Spinal cord (tissue), 10 donors: ENCODE measurements at places on chromosomes 16 and 17. TPM values are rescaled to one million over a fixed set of nuclear protein-coding genes. Genes with fewer than 3 reads are reported as not detected.

DNA sequence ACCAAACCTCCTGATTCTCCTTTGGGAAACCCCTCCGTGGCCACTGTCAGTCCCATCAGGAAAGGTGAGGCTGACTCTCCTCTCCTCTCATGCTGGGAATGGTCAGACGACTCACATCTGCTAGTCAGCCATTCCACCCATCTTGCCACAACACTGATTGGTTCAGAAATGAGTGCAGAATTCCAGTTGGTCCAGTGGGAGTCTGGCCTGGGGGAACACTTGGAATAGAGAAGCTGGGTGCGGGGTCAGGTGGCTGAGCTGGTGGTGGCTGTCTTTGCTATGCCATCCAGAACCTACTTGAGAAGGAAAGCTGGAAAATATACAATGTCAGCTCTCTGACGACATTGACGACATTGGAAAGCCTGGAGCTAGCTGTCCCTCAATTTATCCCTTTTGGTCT lies 23.6 kb upstream of the PLLP start:
- H3K27ac ChIP-seq = no peak overlapping the region
- H3K27me3 ChIP-seq = no peaks in the 10 kb centered on the region
- DNase-seq = no peak
- peaks cover 8% of the 10 kb centered on the region for H3K4me1 ChIP-seq

- H3K27me3 ChIP-seq = no peaks in the 10 kb centered on the region
- no peak overlapping the region for H3K4me3 ChIP-seq
- H3K27ac ChIP-seq = no peak overlapping the region
- no peak for DNase-seq
Observed at GRCh38 chr16:23160574-23160973, 11.3 kb upstream of the USP31 start.

- H3K27me3 ChIP-seq = no peaks in the 10 kb centered on the region
- no peaks in the 10 kb centered on the region for H3K36me3 ChIP-seq
- H3K27ac ChIP-seq = peak overlapping the region; percentile 86
Observed at GRCh38 chr16:72430121-72430520, 258.2 kb upstream of the PMFBP1 start.

The RAB37 gene
- 2.5 TPM for total RNA-seq

GRCh38 chr16:67386861-67387455 lies 6.3 kb downstream of the TPPP3 start:
- DNase-seq = no peak
- H3K4me1 ChIP-seq = peaks cover 45% of the 10 kb centered on the region
- no peak overlapping the region for H3K27ac ChIP-seq
- peaks cover 16% of the 10 kb centered on the region for H3K36me3 ChIP-seq
- no peaks in the 10 kb centered on the region for H3K27me3 ChIP-seq

GRCh38 chr16:62853887-62854286 lies 817.6 kb upstream of the CDH8 start:
- H3K27ac ChIP-seq = no peak overlapping the region
- no peak for DNase-seq
- no peaks in the 10 kb centered on the region for H3K36me3 ChIP-seq
- H3K4me3 ChIP-seq = no peak overlapping the region
- no peaks in the 10 kb centered on the region for H3K27me3 ChIP-seq
- H3K4me1 ChIP-seq = no peaks in the 10 kb centered on the region

DNA sequence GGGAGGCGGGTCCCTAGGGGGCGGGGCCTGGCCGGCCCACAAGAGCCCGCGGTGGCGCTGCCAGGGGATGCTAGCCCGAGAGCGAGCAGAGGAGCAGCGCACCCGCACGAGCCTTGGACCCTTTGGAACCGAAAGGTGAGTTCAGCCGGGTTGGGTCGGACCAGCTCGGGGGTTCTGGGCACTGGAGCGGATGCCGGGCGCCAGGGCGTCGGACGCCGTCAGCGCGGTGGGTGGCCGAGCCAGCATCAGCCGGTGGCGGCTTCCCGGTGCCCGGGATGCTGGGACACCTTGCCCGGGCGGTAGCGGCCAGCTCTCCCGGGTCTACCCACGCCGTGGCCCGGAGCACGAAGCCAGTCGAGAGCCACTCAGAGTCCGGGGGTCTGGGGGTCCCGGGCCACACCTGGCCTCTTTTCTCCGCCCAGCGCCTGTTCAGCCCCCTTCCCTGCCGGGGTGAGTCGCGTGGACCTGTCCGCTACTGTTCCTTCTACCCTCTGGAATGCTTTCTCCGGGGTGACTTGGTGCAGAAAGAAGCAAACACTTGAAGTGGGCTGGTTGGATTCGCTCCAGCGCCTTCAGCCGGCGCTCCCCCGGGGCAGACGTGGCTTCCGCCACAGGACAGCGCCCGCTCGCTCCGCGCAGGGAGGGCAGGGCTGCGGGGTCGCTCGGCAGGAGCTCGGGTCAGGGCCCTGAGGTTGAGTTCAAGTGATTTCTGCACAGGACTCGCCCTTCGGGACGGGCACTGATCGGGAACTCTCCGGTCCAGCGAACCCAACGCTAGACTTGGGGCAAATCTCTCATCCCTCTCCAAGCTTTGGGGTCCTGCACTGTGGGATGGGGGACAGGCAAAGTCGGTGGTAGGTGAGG lies at the start of gene SCNN1G:
Gene SCNN1G, plus strand, starts transcription at position 67 of the 864 bp plus-strand sequence. CDS start 3,527 bp downstream, outside the sequence.
- no peak within 1 kb of the TSS for H3K27ac ChIP-seq
- H3K4me1 ChIP-seq = peaks cover 13% of the 10 kb centered on the region
- peak; percentile 34 for DNase-seq
- no peaks in the 10 kb centered on the region for H3K36me3 ChIP-seq

The NUPR1 gene
- total RNA-seq = 54.2 TPM

- H3K4me3 ChIP-seq = no peak overlapping the region
- peaks cover 13% of the 10 kb centered on the region for H3K4me1 ChIP-seq
- H3K27me3 ChIP-seq = no peaks in the 10 kb centered on the region
- no peak overlapping the region for H3K27ac ChIP-seq
- DNase-seq = no peak
Observed at GRCh38 chr17:17156511-17156910, 49.6 kb downstream of the PLD6 start.

The TOX3 gene
- total RNA-seq = 4.8 TPM

The PRR35 gene
- total RNA-seq = 0.06 TPM

DNA sequence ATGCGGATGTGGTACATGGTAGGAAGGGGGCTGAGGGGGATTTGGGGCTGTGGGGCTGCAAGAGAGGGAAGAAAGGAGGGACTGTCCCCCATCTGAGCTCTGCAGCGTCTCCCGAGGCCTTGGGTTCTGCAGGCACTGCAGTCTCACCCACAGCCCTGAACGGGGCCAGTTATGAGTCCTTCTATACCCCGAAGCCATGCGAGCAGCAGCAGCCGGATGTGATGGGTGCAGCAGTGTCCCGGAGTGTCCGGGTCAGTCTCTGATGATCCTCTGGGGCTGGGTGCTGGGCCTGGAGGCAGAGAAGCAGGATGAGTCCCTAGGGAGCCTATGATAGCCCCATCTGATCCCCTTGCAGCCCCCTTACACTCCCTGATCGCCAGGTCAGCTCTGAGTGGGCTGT lies 41.5 kb downstream of the CPNE2 start:
- peaks cover 67% of the 10 kb centered on the region for H3K4me1 ChIP-seq
- no peak for DNase-seq
- H3K27me3 ChIP-seq = no peaks in the 10 kb centered on the region
- H3K27ac ChIP-seq = peak overlapping the region; percentile 96

The SPNS3 gene
- total RNA-seq = 0.83 TPM

DNA sequence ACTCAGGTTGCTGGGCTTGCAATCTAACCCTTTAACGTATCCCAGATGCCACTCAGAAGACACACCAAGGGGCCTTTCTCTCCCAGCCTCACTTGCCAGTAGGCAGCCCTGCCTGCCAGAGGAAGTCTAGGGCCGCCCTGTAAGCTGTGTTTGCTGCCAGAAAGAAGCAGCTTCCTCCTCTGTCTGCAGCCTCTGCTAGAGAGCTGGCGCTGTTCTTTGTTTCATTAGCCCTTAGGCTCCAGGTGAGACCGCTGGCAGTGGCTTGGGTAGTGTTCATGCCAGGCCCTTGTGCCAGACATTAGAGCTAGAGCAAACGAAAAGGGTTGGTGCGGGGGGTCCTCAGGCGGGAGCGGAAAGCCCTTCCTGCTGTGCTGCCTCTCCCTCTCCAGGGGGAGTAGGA lies 8.9 kb downstream of the CTRL start:
- no peaks in the 10 kb centered on the region for H3K27me3 ChIP-seq
- no peak overlapping the region for H3K4me3 ChIP-seq
- peaks cover 58% of the 10 kb centered on the region for H3K4me1 ChIP-seq
- H3K36me3 ChIP-seq = peaks cover 48% of the 10 kb centered on the region
- no peak for DNase-seq

DNA sequence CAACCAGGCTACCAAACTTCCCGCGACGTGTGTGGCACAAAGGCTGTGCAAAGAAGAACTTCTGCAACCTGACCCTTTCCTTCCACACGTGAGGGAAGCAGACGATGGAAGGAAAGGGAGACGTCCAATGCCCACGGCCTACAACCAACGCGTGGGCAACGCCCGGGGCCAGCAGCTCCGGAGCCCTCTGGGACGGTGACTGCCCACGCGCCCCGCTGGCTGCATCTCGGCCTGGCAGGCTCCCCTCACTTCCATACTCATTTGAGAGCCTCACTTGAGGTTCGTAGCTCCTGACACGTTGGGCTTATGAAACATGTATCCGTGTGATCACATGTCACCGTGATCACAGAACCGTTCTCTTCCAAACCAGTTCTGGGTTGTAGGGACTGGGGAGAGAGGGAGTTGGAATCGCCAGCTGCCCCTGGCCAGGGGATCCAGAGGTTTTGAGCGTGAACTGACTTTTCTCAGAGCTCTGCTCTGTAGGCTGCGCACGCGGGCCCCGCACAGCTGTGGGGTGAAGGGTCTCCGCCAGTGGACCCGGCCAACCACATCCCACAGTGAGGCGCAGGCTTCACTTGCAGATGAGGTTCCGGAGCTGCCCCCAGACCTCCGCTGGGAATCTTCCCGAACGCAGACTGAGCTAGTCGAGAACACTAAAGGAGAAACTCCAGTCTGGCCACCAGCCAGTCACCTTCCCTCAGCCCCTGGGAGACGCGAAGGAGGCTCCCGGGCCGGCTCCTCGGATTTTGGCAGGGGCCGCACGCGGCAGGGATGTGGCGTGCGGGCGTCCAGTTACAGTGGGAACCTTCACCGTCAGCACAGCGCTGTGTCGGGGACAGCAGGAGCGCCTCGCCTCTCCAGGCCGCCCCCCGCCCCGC lies 1.0 kb downstream of the LMF1 start:
- H3K27ac ChIP-seq = peak overlapping the region; percentile 45
- H3K27me3 ChIP-seq = no peaks in the 10 kb centered on the region
- peaks cover 89% of the 10 kb centered on the region for H3K4me1 ChIP-seq
- H3K4me3 ChIP-seq = peak overlapping the region; percentile 58

DNA sequence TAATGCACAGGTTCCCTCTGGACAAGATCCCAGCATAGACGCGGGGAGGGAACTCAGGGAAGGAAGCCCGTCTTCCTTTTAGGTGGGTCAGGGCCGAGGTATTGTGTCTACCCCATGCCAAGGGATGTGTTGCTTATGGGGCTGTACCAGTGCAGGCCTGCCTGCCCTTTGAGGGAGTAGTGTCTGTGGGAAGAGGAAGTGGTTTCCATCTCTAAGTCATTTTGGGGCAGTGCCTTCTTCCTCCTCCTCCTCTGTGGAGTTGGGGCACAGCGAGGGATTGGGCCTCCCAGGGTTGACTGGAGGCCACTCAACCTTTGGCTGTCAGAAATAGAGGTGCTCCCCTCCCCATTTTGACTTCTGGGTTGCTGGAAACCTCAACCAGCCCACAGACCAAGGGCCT lies 26.5 kb downstream of the GJD3 start:
- no peak for DNase-seq
- no peak overlapping the region for H3K4me3 ChIP-seq
- H3K27me3 ChIP-seq = no peaks in the 10 kb centered on the region
- peaks cover 50% of the 10 kb centered on the region for H3K4me1 ChIP-seq
- H3K36me3 ChIP-seq = peaks cover 22% of the 10 kb centered on the region

- no peak for DNase-seq
- no peaks in the 10 kb centered on the region for H3K4me1 ChIP-seq
- no peak overlapping the region for H3K27ac ChIP-seq
- H3K36me3 ChIP-seq = no peaks in the 10 kb centered on the region
- no peak overlapping the region for H3K4me3 ChIP-seq
Observed at GRCh38 chr16:12296991-12297390, 320.5 kb downstream of the SNX29 start.

DNA sequence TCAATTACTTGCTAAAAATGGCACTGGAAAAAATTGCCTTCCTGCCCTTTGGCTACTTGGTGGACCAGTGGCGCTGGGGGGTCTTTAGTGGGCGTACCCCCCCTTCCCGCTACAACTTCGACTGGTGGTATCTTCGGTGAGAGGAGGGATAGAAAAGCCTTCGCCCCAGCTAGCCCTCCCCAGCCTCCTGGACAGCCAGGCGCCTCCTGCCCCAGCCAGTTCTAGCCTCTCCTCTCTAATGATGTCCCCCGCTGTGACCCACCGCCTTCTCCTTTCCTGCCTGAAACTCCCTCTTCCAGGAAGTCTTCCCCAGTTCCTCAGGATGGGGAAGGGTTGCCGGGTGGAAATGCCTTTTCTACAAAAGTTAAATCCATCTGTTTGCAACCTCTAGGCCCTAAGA lies 6.2 kb downstream of the ACE start:
- H3K27me3 ChIP-seq = peaks cover 9% of the 10 kb centered on the region
- peaks cover 17% of the 10 kb centered on the region for H3K4me1 ChIP-seq
- H3K36me3 ChIP-seq = peaks cover 27% of the 10 kb centered on the region
- no peak for DNase-seq
- no peak overlapping the region for H3K27ac ChIP-seq

The ENDOV gene
- 14.3 TPM for total RNA-seq

DNA sequence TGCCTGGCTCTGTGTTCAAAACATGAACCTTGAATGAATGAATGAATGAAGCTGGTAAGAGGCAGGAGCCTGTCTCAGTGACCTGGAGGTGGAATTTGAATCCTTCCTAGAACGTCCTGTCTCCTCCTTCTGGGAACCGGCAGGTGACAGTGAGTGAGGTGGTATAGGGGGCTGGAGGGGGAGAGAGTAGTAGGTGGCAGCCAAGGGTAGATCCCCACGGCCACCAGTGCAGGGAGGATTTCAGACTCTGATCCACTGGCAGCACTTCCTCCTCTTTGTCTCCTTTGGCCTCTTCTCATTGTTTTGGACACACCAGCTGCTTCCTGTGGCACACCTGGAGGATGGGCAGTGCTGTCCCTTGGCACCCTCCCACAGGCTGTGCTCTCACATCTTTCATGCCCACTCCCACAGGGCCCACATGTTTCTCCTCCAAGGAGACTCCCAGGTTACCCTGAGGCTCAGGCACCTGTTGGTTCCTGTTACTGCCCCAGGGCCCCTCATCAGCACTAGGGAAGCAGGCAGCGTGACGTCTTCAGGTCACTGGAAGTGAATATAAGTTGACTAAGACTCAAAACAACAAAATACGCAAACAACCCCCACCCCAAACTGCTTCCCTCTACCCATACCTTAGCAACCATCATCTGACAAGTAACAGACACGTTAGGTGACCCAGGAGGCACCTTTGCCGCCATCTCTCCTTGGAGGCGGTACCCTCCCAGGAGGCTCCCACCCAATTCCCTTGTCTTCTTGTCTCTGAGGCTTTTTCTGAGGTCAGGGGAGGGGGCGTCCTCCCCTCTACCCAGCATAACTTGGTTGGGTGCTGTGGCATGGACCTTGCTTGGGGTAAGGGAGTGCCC lies 84.6 kb downstream of the N4BP1 start:
- no peak for DNase-seq
- H3K27ac ChIP-seq = no peak overlapping the region
- no peaks in the 10 kb centered on the region for H3K27me3 ChIP-seq
- H3K36me3 ChIP-seq = no peaks in the 10 kb centered on the region
- no peak overlapping the region for H3K4me3 ChIP-seq

- DNase-seq = no peak
- H3K4me3 ChIP-seq = no peak overlapping the region
- no peaks in the 10 kb centered on the region for H3K36me3 ChIP-seq
- H3K27ac ChIP-seq = no peak overlapping the region
- no peaks in the 10 kb centered on the region for H3K4me1 ChIP-seq
- no peaks in the 10 kb centered on the region for H3K27me3 ChIP-seq
Observed at GRCh38 chr16:55048745-55049144, 118.1 kb downstream of the IRX5 start.
